Stimulated activated memory B cell treated with anti-CD40 and anti-IgM and Interleukin-4, amounts not matched to agents 10 μg/mL and 1 μg/mL and 100 μg/mL, for 72 hours (primary cell): ENCODE measurements at places on chromosomes 12 and 14.
A peak's percentile ranks its signal among the peaks of the same experiment; 100 is the strongest.

GRCh38 chr14:57897144-57897748 is 31.4 kb upstream of the SLC35F4 start:
- no peak for ATAC-seq

- ATAC-seq: no peak
These were observed 96.0 kb downstream of the WIF1 start for GRCh38 chr12:65025136-65025535.

- ATAC-seq: peak; percentile 63
These were observed 27.8 kb upstream of the PNMA1 start for GRCh38 chr14:73741876-73742519.

DNA sequence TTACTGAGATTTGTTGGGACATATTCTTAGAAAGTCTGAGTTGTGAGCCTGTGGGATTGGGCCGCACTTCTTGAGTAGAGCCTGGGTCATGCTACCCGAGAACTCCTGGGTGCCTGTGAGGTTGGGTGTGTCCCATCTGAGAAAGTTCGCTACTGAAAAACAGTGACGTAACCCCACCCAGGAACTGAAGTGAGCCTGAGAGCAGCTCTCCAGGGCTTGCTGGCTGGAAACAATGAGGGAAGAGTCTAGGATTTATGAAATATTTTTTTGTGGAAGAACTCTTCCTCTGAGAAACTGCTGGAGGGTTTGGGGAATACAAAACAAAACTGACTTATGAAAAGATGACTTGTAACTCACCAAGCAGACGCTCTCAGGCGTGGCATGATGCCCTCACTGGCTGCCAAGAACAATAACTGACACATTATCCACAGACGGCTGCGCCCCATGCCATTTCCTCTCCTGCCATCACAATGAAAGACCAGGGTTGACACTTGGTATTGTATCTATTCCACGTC is 69.2 kb downstream of the RASSF3 start:
- ATAC-seq: peak; percentile 69

- no peak for ATAC-seq
These were observed 46.1 kb downstream of the RASSF3 start for GRCh38 chr12:64656429-64656828.

GRCh38 chr14:24145690-24146452 is 539 bp downstream of the PSME2 start:
- no peak for ATAC-seq

GRCh38 chr12:105330931-105331804 is 677 bp downstream of the C12orf75 start:
- ATAC-seq: peak; percentile 31

DNA sequence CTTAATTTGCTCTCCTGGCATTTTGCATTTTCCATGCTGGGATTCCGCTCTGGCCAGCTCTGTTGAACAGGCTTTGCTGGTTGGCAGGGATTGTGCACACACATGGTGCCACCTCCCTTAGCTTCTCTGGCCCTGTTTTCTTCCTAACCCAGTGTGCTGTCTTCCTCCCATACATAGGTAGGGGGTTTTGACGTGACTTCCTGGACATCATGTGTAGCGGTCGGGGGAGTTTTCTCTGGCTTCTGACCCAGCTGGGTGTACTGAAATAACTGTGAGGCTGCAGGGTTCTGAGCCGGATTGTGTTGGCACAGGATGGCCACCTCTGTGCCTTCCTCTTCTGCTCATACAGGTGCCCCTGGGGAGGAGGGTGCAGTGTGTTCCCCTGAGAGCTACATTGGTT is 25.7 kb downstream of the C14orf132 start:
- no peak for ATAC-seq

DNA sequence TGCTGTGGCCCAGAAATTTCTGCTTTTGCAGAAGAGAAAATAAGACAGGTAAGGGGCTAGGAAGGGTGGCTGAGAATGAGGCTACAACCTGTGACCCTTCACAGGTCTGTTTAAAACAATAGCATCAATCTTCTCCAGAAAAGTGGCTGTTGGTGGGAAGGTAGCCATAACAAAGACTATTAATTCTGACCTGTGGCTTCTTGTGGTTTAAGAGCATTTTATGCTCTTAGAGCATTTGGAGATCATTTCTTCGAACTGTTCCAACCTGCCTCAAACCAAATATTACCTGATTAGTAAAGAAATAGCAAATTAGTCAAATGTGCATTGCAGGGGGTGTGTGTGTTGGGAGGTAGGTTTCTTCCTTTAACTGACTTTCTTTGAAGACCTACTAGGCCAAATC is 15.2 kb upstream of the TCP11L2 start:
- ATAC-seq: no peak

DNA sequence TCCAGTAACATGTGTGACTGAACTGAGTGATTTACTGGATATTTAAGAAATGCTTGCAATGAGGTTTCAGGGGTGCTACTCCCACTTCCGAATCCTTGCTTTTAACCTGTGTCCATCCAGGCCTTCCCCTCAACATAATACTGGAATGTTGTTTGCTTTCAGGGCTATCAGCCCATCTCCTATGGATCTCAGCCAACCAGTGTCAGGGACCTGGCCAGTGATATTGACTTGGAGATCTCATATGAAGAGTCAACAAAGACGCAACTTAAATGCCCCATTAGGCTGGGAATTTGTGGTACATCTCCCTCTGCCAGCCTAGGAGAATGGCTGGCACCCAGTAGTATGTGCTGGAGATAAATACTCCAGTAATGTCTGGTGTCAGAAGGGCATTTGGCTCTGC is 889 bp upstream of the IFT43 start:
- no peak for ATAC-seq

DNA sequence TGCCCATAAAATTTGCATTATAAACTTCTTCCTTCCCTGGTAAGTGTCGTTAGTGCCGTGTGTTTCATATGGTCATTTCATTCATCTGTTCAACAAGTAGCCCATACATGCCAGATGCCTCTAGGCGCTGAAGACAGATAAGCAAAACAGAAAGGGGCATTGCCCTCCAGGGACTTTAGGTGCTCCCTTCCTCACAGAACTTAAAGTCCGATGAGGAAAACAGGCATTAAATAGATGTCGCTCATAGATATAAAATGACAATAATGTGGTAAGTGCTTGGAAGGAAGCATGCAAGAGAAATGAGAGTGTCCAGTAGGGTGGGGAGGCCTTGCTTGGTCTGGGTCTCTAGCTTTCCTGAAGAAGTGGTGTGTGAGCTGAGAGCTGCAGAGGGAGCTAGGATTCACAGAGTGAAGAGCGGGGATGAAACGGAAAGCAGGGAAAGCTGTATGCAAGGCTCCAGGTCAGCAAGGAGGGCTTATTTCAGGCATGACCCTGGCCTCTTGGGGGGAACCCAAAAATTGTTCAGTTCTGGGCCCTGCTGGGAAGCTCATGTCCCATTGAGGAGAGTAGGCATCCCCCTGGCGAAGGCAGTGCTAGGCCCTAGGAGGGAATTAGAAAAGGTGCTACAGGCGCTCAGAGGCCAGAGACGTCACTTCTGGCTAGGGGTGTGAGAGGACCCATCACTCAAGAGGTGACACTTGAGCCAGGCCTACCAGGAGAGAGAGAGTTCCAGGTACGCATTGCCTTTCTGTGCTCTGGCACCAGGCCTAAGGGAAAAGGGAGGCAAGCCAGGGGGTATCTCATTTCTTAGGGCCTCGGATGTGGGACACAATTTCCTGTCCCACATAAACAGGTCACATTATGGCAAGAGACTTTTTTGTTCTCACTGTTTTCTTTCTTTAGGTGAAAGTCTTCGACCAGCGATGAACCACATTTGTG is 11.9 kb downstream of the UBE3B start:
- ATAC-seq: no peak

GRCh38 chr12:104219361-104219892 is 3.8 kb downstream of the TXNRD1 start:
- ATAC-seq: no peak

DNA sequence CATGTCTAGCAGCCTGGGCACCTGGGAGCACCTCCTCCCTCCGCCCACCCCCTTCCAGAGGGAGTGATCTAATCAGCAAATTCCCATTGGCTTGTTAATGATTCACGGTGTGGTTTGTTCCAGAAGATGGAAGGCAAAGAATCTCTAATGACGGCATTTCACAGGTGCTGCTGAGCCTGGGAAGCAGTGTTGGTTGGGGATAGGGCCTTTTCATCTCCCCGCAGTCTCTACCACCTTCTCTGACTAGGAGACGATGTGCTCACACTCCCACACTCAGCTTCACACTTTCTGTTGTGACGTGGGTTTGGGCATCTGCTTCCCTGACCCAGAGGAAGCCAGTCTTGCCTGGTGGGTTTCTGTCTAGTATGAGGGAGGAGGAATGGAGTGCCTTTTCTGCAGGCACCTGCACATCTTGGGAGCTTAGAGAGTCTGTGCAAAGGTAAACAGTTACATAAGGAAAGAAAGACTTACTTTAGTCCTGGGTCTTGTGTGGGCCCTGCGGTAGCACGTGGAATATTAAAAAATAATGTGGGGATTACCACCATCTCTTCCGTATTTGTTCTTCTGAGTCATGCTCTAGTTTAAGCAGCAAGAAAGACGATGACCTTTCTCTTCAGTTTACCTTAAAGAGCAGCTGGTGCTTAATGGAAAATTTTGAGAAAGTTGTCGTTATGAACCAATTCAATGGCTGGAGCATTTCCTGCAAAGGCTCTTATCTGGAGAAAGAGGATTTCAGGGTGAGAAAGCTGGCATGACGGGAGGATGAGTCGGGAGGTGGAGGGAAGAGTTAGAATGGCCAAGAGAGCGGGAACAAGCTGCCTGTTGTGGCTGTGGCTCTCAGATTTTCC is 70.6 kb upstream of the ARHGAP5 start:
- peak; percentile 70 for ATAC-seq

DNA sequence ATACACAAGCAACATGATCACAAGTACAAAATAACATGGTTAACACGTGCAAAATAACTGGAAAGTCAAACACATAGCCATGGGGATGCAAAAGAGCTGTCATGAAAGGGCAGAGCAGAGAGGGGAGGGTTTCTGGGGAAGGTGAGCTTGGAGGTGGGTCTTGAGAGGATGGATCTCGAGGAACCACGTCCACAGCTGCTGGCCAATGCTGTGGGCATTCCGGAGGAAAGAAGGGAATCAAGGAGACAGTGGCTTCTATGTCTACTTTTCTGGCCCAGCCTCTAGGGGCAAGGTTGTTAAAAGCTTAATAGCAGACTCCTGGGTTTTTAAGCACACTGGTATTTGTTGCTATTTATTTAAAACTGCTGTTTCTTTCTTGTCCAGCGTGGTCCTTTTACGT is 8.4 kb upstream of the MYH7 start:
- no peak for ATAC-seq
